CD4-positive, alpha-beta T cell treated with Interleukin-15 for 4 hours (primary cell): ENCODE measurements at places on chromosomes 6 and 20.
A peak's percentile ranks its signal among the peaks of the same experiment; 100 is the strongest.

DNA sequence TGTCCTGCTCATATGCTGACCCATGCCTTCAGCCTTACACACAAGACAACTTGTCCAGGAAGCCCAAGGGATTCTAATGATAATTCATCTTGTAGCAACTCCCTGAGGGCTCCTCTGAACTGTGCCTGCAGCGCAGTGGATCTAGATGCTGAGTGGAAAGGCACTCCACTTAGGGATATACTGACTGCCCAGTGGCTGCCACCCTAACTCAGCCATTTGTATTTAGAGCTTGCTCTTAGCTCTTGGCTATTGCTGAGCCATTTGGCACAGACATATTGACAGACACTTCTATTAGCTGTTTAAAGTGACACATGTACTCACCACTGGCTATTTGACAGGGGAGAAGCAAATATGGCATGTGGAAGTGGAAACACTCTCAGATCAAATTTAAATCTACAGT lies 278.3 kb upstream of the SGK1 start:
- no peak for DNase-seq

GRCh38 chr6:38702558-38703397 lies at the start of gene GLO1:
Gene GLO1 (minus strand): TSS chr6:38703145. CDS start chr6:38703054, 91 bp downstream.
- peak; percentile 97 for DNase-seq

DNA sequence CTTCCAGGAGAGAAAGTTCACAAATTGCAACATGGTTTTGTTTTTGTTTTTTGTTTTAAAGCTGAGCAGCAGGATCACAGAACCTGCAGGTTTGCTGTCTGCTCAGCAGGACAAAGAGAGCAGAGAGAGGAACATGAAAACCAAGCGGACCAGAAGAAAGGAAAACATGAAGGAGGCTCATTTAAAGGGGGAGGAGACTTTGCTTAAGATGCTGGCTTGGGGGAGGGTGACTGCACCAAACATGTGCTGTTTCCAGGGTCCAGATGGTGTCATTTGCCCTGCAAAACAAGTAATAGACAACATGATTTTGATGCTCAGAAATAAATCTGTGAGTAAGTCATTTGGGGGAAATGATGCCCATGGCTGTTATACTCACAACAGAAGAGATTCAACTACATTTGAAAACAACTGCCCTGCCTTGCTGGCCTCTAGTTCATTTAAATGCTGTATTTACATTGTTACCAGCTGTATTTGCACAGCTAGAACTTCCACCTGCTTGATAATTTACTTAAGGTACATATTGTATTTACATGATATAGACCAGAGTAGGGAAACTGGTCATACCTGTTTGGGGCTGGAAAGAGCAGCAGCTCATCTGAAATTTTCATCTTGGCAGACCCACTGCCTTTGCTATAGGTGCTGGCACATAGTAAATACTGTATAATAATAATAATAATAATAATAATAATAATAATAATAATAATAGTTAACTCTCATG lies 32.2 kb upstream of the CHD6 start:
- DNase-seq = no peak

DNA sequence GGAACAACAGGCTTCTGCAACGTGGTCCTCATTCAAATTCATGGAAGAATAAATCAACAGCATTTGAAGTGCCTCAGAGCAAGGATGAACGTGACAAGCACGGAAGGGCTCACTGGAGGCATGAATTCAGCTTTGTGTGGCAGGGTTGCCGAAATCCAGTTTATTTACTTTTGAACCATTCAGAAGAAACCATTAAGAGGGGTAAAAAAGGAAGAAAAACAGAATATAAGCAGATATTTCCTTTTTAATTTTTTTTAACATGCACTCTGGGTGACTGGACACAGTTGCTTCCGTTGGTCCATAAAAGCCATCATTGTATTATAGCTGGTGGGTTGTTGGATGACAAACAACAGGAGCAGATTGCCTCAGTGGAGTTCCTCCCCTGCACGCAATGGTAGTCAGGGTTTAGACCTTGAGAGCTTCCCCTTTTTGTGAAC lies 17.3 kb upstream of the SNRPB2 start:
- DNase-seq = no peak

DNA sequence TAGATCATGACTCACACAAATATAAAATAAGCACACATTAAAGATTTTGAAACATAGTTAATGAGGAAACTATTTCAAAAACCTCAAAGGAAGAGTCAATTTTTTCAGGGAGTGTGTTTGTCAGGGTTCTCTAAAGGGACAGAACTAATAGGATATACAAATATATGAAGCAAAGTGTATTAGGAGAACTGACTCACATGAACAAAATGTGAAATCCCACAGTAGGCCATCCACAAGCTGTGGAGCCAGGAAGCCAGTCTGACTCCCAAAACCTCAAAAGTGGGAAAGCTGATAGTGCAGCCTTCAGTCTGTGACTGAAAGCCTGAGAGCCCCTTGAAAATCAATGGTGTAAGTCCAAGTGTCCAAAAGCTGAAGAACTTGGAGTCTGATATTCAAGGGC lies 898.0 kb upstream of the EYS start:
- DNase-seq = no peak

DNA sequence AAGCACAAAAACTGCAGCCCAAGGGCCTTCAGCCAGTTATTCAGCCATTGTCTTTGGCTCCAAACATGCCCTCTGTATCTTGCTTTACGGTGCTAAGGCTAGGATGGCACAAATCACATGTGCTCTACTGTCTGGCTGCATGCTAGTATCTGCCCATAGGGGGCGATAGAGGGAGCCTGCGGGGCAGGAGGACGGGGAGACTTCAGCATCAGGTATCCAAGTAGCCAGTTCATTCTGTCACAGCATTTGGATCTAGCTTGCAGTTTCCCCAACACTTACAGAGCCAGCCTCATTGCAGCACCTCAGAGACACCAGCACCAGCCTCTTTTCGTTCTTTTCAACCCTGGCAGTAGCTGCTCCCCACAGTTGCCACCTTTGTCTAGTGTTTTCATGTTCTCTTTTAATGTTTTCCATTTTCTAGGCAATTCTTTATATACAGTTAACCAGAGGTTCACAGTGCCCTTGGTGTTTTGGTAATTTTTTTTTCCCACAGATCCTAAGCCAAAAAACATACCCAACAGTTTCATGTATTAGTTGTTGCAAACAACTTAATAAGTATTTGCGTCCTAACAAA lies 705.9 kb downstream of the PTPRT start:
- DNase-seq = no peak

DNA sequence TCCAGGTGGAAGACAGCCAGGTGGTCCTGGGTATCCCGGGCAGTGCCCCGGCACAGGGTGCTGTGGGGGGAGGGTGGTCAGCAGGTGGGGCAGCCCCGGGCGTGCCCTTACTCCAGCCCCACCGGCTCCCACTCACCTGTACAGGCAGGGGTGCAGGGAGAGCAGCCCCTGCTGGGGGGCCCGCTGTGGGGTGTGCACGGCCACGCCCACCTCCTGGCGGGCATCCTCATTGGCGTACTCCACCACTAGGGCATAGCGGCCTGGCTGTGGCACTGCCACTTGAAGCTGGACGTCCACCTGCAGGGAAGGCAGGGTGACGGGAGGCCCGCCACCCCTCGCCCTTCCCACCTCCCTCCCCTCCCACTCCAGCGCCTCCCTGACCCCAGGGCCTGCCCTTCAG lies 29.6 kb downstream of the ADRM1 start:
- DNase-seq = no peak

DNA sequence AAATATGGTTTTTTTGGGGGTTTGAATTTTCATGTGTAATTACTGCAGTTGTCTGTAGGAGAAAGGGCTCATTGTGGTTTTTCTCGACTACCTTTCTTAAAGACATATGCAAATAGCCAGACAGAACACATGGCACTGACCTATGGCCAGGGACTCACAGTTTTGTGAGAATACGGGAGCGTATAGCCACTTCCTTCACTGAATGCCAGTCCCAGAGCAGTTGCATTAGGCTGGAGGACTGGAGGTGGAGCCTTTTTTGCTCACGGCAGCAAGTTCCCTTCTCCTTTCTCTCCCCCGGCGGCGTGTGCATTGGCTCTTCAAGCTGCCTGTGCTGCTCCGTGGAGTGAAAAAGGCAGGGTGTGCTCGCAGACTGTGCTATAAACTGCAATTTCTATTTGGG lies 114.9 kb downstream of the AKAP7 start:
- no peak for DNase-seq

GRCh38 chr6:34521463-34522285 lies 34.5 kb downstream of the SPDEF start:
- no peak for DNase-seq

- DNase-seq = peak; percentile 66
Measured at GRCh38 chr20:53842301-53843099, 227.9 kb downstream of the BCAS1 start.

DNA sequence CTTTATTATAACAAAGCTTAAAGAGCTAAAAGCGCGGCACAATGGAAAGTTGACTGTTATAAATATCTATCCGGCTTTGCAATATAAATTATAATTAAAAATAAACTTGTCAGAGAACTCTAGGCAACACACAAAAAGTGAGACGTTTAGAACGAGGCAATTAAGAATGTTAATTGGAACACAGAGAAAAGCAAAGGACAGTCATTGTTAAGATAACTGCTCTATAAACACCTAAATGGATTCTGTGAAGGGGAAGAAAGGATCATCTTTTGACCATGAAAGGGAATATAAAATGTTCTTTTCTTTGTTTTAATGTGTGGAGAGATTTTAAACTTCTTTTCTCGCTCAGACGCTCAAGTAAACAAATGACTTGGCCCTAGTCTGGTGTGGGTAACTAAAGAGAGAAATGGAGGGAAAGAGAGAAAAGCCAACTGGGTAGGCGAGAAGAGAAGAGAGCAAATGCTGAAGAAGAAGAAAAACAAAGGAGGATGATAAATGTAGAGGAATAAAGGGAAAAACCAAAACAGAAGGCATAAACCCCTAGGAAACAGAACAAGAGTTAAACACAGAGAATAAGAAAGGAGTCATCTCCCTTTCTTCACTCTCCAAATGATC lies 9.3 kb upstream of the SALL4 start:
- no peak for DNase-seq

DNA sequence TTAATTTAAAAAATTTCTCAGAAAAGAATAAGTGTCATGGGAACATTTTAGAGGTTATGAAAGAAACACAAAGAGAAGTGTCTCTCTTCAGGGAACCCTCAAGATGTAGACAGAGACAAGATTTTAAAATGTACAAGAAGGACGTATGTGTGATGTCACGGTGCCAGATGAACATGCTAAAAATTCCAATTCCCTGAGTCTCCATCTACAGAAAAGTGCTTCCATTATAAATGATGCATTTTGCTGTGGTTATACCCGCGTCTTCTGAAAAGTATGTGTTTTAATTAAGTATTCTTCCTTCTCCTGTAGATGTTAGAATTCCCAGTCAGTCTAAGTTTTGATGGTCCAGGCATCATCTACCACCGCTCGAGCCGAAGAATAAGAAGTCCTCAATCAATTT lies 489.1 kb downstream of the PREX1 start:
- no peak for DNase-seq

DNA sequence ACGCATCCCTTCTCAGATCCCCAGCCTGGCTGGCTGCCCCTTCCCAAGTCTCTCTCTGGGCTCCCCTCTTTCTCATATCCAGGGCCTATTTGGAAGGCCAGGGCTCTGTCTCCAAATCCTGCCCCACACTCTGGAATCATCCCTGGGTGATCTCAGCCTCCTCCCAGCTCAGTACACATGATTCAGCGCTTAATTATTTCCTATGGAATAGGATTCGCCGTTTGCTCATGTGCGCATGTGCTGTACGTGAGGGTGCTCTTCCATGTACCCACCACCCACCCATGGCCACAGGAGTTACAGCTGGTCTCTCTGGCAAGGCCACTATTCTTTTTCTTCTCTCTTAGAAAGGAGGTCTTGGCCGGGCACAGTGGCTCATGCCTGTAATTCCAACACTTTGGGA lies 81.7 kb upstream of the FOXP4 start:
- DNase-seq = no peak

GRCh38 chr6:144478483-144478882 lies 193.3 kb downstream of the UTRN start:
- no peak for DNase-seq

DNA sequence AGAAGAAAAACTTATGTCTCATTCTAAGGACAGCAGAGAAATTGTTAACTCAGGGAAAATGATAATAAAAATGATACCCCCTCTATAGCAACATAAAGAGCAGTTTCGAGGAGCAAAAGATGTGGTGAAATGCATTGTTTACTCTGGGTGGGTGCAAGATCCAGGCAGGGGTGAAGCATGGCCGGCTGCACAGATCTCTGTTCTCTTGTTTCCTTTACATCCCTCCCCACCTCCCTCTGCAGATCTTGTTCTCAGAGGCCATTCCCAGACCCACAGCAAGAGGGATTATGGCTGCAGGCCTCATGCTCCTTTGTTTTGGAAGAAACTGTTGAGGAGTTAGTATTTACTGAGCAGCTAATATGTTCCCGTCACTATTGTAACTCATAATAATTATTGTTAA lies 1.8 kb downstream of the BTN3A1 start:
- DNase-seq = no peak
